ENCODE measurements at places on chromosomes 4 and X.

DNA sequence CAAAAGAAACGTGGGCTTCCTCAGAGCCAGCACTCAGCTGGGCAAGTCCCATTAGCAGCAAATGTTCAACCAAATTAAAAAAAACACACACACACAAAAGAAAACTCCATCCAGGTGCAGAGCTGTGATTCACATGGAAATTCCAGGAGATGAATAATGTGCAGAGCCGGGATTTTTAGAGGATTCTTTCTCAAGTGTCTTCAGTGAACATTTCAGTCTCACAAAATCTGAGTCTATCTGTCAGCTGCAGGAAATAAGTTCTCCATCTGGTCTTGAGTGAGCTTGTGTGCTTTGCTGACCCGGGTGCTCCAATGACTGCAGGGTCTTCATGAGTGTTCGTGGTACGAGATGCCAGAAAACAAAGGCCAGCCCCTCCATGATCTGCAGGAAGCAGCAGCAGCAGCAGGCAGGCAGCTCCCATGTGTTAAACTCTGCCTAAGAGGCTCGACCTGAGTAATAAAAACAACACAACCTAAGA lies 44.3 kb downstream of the RASGEF1B start:
- no peak for DNase-seq

DNA sequence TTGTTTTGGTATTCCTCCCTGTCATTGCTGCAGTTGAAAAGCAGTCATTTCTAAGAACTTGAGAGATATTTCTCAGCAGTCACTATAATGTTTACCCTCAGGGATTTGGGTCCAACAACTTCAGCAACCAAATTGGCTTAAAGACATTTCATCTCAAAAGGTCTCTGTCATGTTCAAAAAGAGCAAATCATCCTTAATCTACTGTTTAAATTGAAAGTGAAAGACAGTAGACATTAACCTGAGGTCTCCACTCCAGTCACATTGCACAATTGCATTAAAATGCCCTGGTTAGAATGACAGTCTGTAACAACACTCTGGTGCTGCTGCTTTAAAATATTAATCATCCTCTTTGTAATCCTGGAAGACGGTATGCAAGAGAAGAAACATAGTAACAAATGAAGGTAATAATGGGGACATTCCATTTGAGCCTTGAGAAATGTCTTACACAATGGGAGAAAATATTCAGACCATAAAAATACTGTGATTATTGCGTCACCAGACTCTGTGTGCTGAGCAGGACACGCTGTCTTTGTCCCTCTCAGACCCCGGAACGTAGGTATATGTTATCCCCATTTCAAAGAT lies 90.2 kb upstream of the UNC5C start:
- DNase-seq, result no peak

- DNase-seq, result no peak
These were observed 294.3 kb upstream of the BOD1L1 start for GRCh38 chr4:13921805-13922204.

DNA sequence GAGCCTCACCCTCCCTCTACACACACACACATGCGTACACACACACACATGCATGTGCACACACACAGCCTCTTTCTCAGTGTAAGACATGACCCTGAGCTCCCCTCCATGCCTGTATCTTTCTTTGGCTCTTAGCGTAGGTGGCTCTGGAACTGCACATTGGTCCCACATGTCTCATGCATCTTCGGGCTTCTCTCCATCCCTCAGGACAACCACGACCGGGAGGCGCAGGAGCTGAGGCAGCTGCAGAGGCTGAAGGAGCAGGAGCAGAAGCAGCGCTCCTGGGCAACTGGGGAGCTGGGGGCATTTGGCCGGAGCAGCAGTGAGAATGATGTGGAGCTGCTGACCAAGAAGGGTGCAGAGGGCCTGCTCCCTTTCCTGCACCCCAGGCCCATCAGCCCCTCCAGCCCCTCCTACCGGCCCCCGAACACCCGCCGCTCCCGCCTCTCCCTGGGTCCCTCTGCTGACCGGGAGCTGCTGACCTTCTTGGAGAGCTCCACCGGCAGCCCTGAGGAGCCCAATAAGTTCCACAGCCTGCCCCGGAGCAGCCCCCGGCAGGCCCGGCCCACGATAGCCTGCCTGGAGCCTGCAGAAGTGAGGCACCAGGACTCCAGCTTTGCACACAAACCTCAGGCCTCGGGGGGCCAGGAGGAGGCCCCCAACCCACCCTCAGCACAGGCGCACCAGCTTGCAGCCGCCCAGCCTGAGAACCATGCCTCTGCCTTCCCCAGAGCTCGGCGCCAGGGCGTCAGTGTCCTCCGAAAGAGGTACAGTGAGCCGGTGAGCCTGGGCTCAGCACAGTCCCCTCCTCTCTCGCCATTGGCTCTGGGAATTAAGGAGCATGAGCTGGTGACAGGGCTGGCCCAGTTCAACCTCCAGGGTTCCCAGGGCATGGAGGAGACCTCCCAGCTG lies 38.6 kb downstream of the FHDC1 start:
- DNase-seq, result no peak

GRCh38 chr4:73682508-73682907 lies 57.9 kb upstream of the CXCL8 start:
- no peak for DNase-seq

GRCh38 chr4:128653527-128654444 lies 155.7 kb upstream of the JADE1 start:
- DNase-seq, result no peak

GRCh38 chrX:148133105-148133725 lies 152.1 kb downstream of the FMR1NB start:
- no peak for DNase-seq

- no peak for DNase-seq
These were observed at the start of gene KCNE5 for GRCh38 chrX:109624641-109625616. Gene KCNE5 (minus strand): TSS chrX:109625172. CDS start chrX:109625020, 152 bp downstream.

GRCh38 chrX:43456063-43456462 lies 200.0 kb upstream of the MAOA start:
- DNase-seq, result no peak

GRCh38 chr4:132001542-132001941 lies 1147.6 kb upstream of the PCDH10 start:
- no peak for DNase-seq

DNA sequence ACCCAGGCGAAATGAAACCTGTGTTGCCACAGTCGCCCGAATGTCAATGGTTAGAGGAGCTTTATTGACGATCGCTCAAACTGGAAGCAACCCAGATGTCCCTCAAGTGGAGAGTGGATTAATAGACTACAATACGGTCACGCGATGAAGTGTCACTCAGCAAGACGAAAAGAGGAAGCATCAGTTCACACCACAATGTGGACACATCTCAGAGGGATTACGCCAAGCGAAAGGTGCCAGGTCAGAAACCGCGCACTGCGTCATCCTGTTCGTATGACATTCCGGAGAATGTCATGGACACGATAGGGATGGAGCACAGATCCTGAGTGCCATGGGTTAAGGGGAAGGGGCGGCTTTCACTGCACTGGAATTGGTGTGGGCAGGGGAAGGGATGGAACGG lies 111.7 kb downstream of the HMX1 start:
- no peak for DNase-seq

- no peak for DNase-seq
These were observed 1.6 kb downstream of the ZAR1 start for GRCh38 chr4:48491514-48492176.

DNA sequence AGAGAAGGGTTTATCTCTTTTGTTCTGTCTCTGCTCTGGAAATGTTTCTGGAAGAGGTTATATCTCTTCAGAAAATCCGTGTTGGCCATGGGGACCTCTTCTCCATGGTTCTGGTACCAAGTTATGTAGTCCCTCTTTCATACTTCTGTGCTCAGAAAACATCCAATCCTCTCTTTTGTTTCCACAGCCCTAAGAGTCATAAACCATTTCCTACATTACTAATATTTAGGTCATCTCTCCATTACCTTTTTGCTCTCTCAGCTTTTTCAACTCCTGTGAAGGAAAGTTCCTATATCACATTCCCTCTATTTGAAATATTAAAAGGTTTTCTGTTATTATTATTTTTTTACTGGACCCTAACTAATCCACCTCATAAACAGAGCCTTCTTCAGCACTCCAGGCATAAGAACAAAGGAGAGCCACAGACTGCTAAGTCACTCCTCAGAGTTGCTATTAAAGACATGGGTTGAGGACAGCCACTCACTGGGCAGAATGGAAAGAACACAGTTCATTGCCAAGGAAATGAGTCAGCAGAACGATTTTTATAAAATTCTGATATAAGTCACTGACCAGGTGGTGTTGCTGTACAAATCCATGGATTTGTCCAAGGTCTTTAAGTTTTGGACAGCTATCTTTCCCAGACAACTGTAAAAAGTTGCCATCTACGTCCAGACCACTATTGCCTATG lies 122.4 kb upstream of the NPY2R start:
- no peak for DNase-seq

DNA sequence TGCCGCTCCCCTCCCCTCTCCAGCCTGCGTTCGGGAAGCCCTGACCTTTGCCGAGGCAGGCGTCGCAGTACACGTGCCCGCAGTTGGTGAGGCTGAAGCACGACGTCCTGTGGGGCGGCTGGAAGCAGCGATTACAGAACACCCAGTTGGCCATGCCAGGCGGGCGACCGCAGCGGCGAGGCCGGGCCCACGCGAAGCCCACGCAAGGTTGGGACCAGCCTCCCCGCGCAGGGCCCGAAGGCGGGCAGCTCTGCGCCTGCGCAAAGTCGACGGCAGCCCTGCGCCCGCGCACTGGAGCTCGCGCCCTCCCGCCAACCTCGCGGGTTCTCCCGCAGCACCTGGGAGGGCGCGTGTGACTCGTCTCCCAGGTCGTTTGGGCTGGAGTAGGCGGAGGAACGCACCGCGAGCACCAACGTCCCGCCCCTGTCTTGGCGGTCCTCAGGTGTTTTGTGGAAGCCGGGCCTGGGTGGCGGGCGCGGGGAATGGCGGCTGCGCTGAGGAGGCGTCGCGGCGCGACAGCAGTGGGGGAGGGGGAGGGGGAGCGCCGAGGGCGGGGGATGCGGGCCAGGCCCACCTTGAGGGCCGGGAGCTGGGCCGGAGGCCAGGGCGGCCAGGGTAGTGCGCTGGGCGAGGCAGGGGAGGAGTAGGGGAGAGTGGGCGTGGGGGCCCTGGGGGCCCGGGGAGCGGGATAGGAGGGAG lies at the start of gene RNF212:
Gene RNF212 (minus strand): TSS at position 254 of the 699 bp plus-strand sequence. CDS start 100 bp downstream, at position 154.
- DNase-seq, result no peak

- DNase-seq, result no peak
These were observed 78.0 kb downstream of the GPC4 start for GRCh38 chrX:133337250-133337649.

- no peak for DNase-seq
These were observed 172.7 kb downstream of the NHS start for GRCh38 chrX:17547658-17548057.

DNA sequence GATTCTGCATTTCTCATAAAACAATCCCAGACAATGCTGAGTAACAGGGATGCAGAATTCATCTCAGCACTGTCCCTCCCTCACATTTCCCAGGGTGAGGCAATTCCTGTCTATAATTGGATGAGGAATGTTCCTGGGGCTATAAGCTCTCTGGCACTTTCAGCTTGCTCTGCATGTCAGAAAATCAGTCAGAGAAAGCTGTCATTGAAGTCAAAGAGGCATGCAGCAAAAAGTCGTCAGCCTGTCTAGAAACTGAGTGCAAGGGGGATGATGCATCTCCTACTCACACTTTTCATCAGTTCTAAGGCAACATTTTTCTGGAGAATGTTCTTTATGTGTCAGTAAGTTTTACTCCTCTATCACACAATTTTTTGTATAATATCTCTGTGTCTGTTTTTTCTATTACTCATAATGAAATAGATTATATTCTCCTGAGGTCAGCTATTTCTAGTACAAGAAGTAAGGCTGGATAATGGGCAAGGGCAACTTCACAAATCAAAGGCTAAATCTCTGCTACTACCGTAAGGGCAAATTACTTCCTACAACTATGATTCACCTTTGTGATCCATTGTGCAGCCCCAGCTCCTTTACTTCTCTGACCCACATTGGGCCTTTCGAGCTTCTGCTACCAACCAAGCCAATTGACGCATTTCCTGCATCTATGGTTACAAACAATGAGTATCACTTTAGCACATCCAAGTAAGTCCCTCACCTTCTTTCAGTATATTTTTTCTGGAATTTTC lies 56.0 kb downstream of the TASL start:
- DNase-seq, result no peak

GRCh38 chr4:472881-473569 lies 25.9 kb downstream of the ZNF721 start:
- peak; percentile 10 for DNase-seq

GRCh38 chrX:20487227-20487626 lies 220.5 kb upstream of the RPS6KA3 start:
- no peak for DNase-seq

GRCh38 chr4:151418856-151419255 lies 9.9 kb downstream of the FHIP1A start:
- no peak for DNase-seq

DNA sequence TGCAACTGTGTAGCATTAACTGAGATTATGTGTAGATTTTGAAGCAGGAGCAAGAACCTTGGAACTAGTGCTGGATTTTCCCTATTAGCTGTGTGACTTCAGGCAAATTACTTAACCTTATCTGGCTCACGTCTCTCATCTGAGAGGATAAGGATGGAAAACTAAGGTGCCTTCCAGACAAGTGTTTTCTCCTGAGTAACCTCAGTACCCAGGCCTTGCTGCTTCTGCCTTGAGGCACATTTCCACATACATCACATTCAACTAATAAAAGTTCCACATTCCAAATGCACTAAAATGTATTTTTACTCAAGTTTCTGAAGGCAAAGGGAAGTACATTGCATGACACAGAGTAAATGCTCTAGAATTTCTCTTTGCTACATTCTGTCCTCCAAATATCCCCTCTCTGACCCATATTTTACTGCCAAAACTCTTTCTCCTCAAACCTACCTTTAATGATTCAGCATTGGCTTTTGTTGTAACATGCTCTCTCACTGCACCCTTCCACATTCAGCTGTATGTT lies 195.4 kb upstream of the ADGRL3 start:
- no peak for DNase-seq

GRCh38 chr4:24890561-24891126 lies 22.2 kb downstream of the CCDC149 start:
- no peak for DNase-seq

- no peak for DNase-seq
These were observed 113.8 kb upstream of the GABRA2 start for GRCh38 chr4:46503739-46504138.

DNA sequence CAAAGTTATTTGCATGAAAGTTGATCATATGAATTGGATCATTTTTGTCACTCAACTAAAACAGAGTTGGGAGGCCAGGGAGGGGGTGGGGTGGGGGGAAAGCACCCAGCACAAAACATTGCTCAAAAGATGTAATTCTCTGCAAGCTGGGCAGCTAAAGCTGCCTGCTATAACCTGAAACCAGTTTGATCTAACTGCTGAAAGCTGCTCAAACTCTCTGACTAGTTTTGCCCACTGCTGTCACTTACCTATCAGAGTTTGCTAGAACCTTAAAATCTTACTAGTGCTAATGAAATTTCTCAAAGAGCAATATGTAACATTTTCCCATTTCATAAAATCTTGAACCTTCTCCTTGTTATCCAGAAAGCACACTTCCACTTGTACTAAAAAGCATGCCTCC lies 10.4 kb downstream of the CXCL8 start:
- no peak for DNase-seq

GRCh38 chr4:105542039-105542438 lies 10.4 kb upstream of the ARHGEF38 start:
- DNase-seq, result no peak

Measured in activated T-helper 1 cell treated with anti-CD3 and anti-CD28 coated beads, Interleukin-2, amount 50 U/mL, for 16 hours (primary cell).